HepG2 (cell line): ENCODE measurements at places on chromosomes 1 and 21. TPM values are rescaled to one million over a fixed set of nuclear protein-coding genes. Genes with fewer than 3 reads are reported as not detected.

DNA sequence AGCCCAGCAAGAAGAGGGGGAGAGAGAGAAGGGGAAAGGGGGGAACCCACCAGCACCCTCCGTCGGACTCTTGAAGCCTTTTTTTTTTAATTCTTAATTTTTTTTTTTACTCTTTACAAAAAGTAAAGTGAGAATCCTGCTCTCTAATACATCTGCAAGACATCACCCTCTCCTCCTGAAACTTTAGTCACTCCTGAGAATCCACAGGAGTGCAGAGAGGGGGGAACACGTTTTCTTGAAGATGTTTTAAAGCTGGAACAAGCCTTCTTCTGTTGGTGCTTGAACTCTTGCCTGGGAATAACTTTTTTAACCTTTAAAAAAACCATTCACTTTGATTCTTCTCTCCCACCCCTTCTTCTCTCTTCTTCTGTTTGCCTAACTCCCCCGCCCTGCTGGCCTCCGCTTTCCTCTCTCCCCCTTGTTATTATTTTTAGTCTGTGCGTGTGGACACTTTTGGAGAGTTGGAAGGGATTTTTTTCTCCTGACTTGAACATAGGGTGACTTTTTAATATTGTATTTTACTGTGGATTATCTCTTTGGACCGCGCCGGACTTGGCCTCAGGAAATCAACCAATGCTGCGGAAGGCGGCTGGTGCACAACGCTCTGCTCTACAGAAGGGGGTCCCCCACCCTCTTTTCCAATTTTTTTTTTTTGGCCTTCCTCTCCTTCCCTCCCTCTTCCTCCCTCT lies 383 bp upstream of the PRRX1 start:
- H3K36me3 ChIP-seq: no peaks in the 10 kb centered on the region
- no peak overlapping the region for H3K27ac ChIP-seq
- DNase-seq: no peak
- H3K4me3 ChIP-seq: no peak overlapping the region
- H3K27me3 ChIP-seq: peaks cover 2% of the 10 kb centered on the region; the same call in 1 of the 2 replicates
- no peaks in the 10 kb centered on the region for H3K4me1 ChIP-seq

DNA sequence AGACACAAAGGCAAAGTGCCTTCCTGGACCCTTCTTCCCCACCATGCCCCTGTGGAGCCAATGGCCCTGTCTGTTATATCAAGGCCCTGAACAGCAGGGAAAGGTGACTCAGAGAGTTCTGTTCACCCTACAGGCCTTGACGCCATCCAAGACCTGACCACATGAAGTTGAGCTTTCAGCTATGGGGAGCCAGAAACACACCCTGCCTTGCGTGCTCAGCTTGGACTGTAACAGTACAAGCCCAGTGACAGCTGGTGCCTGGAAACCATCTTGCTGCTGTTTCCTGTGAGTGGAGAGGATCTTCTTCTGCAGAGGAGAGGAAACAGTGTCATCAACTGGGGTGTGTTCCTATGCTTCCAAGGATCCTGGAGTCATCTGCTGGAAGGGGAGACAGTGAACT lies 165.0 kb upstream of the IRF2BP2 start:
- no peak overlapping the region for H3K4me3 ChIP-seq
- no peak for DNase-seq
- peaks cover 44% of the 10 kb centered on the region for H3K4me1 ChIP-seq
- H3K36me3 ChIP-seq: no peaks in the 10 kb centered on the region
- peaks cover 17% of the 10 kb centered on the region for H3K27me3 ChIP-seq

Gene TAF13
- 36.3 and 62.1 TPM in 2 replicates for total RNA-seq

DNA sequence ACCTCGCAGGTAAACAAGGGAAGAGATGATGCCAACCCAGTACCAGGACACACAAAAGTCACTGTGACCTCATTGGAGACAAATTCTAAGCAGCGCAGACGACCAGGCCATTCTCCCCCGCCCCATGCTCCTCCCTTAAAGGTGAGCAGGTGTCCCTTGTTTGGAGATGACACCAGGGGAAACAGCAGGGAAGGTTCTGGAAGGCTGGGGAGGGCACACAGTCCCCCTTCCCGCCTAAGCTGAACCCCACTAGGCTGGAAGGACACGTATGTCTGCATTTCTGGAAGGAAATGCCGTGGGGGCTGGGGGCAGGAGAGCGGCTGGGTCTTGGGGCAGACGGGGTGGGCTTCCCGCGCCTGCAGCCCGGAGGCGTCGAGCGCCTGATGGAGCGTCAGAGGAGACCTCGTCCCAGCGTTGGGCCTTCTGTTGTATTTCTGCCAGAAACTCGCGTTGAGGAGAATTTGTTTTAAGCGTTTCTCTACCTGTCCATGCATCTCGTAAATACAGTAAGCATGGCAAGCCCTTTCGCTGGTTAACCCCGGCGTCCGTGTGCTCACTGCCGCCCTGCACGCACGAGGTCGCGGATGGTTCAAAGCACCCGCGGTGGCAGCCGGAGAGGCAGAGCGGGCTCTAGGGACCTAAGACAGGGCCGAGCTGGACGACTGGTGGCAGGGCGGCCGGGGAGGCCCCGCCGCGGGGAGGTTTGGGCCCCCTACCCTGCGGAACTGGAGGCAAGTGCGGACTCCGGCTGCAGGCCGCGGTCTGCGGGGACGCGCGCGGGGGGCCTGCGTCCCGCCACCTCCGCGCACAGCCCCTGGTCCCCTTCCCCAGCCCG lies 1.2 kb upstream of the LHX4 start:
- no peaks in the 10 kb centered on the region for H3K36me3 ChIP-seq
- H3K27me3 ChIP-seq: peaks cover 15% of the 10 kb centered on the region
- DNase-seq: no peak
- peaks cover 28% of the 10 kb centered on the region for H3K4me1 ChIP-seq

Gene ACTL8
- 0.64 and 1.0 TPM in 2 replicates for total RNA-seq

Gene PRDM16
- total RNA-seq: 0.13 and 0.15 TPM in 2 replicates

- H3K4me3 ChIP-seq: no peak overlapping the region
- H3K27ac ChIP-seq: no peak overlapping the region
- no peaks in the 10 kb centered on the region for H3K4me1 ChIP-seq
These were observed 91.3 kb downstream of the RPE65 start for GRCh38 chr1:68358439-68358838.

DNA sequence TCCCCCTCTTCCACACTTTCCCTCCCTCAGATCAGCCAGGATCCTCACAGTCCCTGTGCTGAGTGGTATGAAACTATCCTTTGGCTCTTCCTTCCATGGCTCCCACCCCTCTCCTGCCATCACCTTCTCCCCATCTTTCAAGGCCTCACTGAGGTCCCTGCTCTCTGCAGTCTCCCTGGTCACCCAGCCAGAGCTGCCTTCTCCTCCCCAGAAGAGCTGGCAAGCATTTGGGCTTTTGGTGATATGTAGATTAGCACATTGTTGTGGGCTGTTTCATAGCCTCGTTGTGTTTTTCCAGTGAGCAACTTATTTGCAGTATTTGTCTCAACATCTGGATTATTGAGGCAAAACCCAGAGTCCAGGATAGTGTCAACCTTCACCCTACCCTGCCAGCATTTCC lies 2.2 kb downstream of the CSF1 start:
- H3K4me1 ChIP-seq: peaks cover 61% of the 10 kb centered on the region
- no peaks in the 10 kb centered on the region for H3K36me3 ChIP-seq
- H3K27ac ChIP-seq: no peak overlapping the region
- no peak overlapping the region for H3K4me3 ChIP-seq
- H3K27me3 ChIP-seq: peaks cover 2% of the 10 kb centered on the region

GRCh38 chr1:24427545-24427862 lies 11.9 kb downstream of the NIPAL3 start:
- H3K4me1 ChIP-seq: 0 out of 2 replicates have a peak, but pooled peaks cover 6% of the 10 kb centered on the region
- no peaks in the 10 kb centered on the region for H3K27me3 ChIP-seq
- H3K4me3 ChIP-seq: no peak overlapping the region

- H3K36me3 ChIP-seq: peaks cover 9% of the 10 kb centered on the region; the same call in 2 of the 3 replicates
- H3K4me3 ChIP-seq: no peak overlapping the region
- H3K4me1 ChIP-seq: peaks cover 59% of the 10 kb centered on the region
- no peaks in the 10 kb centered on the region for H3K27me3 ChIP-seq
- no peak overlapping the region for H3K27ac ChIP-seq
These were observed 31.5 kb downstream of the COL18A1 start for GRCh38 chr21:45436351-45437065.

DNA sequence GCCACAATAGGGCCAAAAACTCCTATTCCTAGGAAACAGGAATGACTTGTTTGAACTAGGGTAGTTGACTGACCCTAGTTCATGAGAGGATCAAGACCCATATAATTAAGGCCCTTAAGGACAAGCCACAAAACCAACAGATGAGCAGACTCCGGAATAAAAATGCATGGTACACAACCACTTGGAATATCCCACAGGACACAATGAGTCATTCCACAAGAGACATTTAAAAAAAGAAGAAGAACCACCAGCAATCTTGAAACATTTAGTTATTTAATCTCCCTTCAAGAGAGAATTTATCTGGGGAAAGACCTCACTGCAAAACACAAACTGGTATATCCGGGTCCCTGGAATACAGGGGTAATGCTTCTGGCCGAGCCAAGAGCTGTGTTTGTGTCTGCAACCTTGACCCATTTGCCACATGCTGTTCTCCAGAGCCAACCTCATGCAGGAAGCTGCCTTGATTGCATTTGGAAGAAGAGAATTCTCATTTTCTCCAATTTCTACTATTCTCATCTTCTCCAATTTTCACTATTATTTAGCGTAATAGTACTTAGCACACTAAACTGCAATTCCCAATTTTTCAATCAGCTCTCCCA lies 135.5 kb downstream of the TGFBR3 start:
- peaks cover 75% of the 10 kb centered on the region for H3K4me1 ChIP-seq
- DNase-seq: no peak
- H3K4me3 ChIP-seq: no peak overlapping the region

Gene CRYBG2
- total RNA-seq: 0.39 and 1.3 TPM in 2 replicates

Gene CFHR4
- not detected in 2 replicates for total RNA-seq

- no peak overlapping the region for H3K4me3 ChIP-seq
- no peaks in the 10 kb centered on the region for H3K27me3 ChIP-seq
- no peaks in the 10 kb centered on the region for H3K4me1 ChIP-seq
- H3K27ac ChIP-seq: no peak overlapping the region
- DNase-seq: no peak
These were observed 36.7 kb upstream of the MAGI3 start for GRCh38 chr1:113353580-113353979.

Gene GCSAML
- not detected in 2 replicates for total RNA-seq

DNA sequence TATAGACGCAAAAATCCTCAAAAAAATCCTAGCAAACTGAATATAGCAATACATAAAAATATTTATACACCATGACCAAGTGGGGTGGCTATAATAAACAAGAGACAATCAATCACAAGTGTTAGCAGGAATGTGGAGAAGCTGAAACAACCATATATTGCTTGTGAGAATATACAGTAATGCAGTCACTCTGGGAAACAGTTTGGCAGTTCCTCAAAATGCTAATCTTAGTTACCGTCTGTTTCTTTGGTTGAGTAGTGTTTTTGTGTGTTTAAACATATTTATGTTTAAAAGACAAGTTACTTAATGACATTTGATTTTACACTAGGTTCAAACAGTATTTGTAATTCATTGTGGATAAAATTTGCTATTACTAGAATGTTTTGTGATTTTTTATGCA lies 792.0 kb downstream of the LTN1 start:
- H3K4me1 ChIP-seq: no peaks in the 10 kb centered on the region
- no peaks in the 10 kb centered on the region for H3K36me3 ChIP-seq
- no peak overlapping the region for H3K4me3 ChIP-seq
- no peaks in the 10 kb centered on the region for H3K27me3 ChIP-seq
- DNase-seq: no peak
- H3K27ac ChIP-seq: no peak overlapping the region

DNA sequence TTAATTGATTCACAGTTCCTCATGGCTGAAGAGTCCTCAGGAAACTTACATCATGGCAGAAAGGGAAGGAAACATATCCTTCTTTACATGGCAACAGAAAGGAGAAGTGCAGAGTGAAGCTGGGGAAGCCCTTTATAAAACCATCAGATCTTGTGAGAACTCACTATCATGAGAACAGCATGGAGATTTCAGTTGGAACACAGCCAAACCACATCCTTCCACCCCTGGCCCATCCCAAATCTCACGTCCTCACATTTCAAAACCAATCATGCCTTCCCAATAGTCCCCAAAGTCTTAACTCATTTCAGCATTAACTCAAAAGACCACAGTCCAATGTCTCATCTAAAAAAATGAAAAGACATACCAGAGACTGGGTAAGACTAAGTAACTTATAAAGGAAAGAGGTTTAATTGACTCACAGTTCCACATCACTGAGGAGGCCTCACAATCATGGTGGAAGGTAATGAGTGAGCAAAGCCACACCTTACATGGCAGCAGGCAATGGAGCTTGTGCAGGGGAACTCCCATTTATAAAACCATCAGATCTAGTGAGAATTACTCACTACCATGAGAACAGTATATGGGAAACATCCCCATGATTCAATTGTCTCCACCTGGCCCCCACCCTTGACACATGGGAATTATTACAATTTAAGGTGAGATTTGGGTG lies 105.2 kb downstream of the MRPL39 start:
- H3K4me1 ChIP-seq: no peaks in the 10 kb centered on the region
- no peaks in the 10 kb centered on the region for H3K36me3 ChIP-seq
- H3K27me3 ChIP-seq: no peaks in the 10 kb centered on the region
- H3K27ac ChIP-seq: no peak overlapping the region
- DNase-seq: no peak

- H3K36me3 ChIP-seq: no peaks in the 10 kb centered on the region
- H3K27ac ChIP-seq: no peak overlapping the region
- DNase-seq: no peak
- H3K4me3 ChIP-seq: no peak overlapping the region
These were observed 88.3 kb upstream of the SGIP1 start for GRCh38 chr1:66445492-66446181.

- peaks cover 3% of the 10 kb centered on the region for H3K27me3 ChIP-seq
- DNase-seq: no peak
- no peak overlapping the region for H3K4me3 ChIP-seq
These were observed 5.5 kb downstream of the KLF18 start for GRCh38 chr1:44135886-44136285.

Gene METTL25B
- total RNA-seq: 8.1 and 11.9 TPM in 2 replicates

DNA sequence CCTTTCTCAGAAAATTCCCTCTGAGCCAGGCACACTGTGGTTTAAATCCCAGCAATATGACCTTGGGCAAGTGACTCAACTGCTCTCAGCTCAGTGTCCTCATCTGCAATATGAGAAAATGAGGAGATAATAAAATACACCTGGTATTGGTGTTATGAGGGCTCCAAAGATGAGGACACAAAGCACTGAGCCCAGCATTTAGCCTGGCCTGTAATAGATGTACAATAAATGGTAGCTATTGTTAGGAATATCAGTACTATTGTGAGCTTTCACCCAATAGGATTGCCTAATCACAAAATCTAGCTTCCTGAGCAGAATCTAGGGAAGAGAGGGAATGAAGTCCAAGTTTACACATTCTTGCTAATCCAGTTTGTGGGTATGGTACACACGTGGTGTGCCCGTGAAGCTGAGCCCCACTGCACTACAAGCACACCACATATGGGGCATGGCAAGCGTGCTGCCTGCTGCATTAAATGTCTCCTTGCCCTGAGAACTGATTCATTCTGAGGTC lies 24.3 kb upstream of the SLC30A1 start:
- peak overlapping the region; percentile 44 for H3K27ac ChIP-seq
- H3K36me3 ChIP-seq: no peaks in the 10 kb centered on the region
- no peak overlapping the region for H3K4me3 ChIP-seq
- H3K4me1 ChIP-seq: peaks cover 67% of the 10 kb centered on the region

DNA sequence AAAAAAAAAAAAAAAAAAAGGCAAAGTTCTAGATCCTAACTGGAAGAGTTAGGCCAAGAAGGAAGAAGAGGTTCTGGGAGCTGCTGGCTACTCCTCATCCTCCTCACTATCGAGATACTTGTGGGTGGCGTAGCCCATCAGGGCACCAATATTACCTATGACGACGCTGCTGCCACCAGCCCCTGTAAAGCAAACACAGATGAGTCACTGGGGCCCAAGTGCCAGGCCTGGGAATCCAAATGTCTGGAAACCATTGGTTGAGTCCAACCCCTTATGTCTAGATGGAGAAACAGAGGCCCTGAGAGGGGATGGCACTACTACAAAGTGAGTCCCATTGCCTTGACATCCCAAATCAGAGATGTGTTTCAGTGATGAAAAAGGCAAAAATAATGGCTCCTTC lies 5.7 kb downstream of the IFI6 start:
- H3K4me3 ChIP-seq: no peak overlapping the region
- H3K4me1 ChIP-seq: peaks cover 31% of the 10 kb centered on the region
- no peaks in the 10 kb centered on the region for H3K36me3 ChIP-seq
- H3K27me3 ChIP-seq: peaks cover 1% of the 10 kb centered on the region; the same call in 1 of the 2 replicates
- no peak for DNase-seq
